ENCODE measurements at places on chromosomes 3 and 15. TPM values are rescaled to one million over a fixed set of nuclear protein-coding genes. Genes with fewer than 3 reads are reported as not detected.
A peak's percentile ranks its signal among the peaks of the same experiment; 100 is the strongest.

DNA sequence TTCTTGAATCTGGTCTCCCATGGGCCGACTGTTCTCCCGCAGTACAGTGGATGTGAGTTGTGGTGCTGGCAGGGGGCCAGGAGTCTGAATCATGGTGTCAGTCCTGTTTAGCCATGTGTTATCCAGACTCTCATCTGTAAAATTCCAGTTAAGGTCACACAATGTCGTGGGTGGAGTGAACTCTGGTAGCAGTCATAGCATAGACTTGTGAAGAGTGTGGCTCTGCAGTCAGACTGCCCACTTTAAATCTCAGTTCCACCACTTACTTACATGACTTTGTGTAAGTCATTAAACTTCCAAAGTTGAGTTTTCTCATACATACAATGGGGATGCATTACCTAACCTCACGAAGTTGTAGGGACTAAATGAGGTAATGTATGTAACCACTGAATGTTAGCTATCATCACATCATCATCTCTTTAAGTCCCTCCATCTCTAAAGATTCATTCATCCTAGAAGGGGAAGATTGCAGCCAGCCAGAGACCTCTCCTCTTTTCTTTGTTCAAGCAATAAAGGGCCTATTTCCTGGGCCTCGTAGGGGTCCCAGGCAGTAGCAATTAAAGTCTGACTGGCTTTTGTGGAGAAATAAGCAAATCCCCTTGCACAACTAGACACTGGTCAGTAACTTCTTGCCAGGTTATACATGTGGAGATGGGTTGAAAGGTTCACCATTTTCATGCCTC, 93.9 kb downstream of the PCCB start:
- DNase-seq: no peak

Gene PIGB
- 15.1 TPM for total RNA-seq

DNA sequence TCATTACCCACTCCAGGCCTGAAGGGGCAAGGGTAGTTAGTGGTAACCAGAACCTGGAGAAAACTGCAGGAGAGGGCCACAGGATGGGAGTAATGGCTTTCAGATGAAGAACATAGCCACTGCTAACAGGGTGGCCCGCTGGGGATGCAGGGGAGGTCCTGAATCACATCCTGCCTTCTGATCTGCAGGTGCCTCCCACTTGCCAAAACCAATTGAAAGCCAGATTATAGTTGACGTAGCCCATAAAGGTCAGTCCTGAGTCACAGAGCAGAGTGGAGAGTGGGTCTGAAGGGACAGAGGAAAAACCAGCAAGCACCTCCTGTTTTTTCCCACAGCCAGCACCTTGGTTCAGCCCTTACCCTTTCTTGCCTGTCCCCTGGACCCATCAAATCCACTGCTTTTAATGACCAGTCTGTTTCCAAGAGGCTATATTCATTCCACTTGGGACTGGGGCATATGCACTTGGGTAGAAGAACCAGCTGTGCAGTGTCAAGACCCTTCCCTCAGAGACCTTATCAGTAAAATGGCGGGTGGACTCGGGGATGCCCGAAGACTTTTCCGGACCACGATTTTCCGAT, 646 bp upstream of the SLC35G2 start:
- DNase-seq: peak; percentile 67

- DNase-seq: no peak
These were observed 228.8 kb upstream of the LYSMD4 start for GRCh38 chr15:99962006-99962561.

GRCh38 chr15:97215629-97216028, 744.9 kb upstream of the ARRDC4 start:
- DNase-seq: no peak

DNA sequence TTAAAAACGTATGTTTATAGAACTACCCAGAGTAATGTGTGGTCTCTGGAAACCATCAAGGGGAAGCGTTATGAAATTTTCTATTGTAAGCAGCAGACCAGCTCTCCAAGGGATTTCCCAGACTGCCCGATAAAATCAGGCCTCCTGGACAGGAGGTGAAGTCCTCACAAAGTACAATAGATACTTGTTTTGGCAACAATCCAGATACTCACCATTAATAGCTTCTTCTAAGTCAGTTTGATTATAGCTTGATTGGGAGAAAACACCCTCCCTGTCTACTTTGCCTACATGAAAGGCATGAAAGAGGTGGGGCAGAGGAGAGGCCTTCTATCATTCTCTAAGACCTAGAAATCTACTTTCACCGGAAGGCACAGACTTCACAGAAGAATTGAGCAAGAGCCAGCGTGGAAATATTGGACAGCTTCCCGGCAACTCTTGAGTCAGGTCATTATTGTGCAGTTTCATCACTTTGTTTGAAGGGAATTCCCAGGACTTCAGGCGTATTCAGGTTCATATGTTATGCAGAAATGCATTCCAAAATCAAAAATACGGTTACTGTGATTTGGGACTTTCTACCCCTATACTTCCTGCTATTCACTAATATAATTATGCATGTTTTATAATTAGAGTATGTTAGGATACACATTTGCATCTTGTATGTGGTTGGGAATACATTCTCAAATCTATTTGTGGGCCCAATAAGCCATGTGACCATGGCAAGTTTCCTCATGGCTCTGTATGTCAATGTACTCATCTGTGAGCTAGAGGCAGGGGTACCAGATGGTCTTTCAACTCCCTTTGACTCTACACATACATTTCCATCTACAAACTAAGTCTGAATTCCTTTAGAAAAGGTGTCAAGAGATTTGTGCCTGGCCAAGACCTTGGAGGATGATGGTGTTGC, 103.5 kb downstream of the CD47 start:
- peak; percentile 24 for DNase-seq

Gene PLIN1
- total RNA-seq: 0.32 TPM

Gene GOLGA8Q
- not detected for total RNA-seq

DNA sequence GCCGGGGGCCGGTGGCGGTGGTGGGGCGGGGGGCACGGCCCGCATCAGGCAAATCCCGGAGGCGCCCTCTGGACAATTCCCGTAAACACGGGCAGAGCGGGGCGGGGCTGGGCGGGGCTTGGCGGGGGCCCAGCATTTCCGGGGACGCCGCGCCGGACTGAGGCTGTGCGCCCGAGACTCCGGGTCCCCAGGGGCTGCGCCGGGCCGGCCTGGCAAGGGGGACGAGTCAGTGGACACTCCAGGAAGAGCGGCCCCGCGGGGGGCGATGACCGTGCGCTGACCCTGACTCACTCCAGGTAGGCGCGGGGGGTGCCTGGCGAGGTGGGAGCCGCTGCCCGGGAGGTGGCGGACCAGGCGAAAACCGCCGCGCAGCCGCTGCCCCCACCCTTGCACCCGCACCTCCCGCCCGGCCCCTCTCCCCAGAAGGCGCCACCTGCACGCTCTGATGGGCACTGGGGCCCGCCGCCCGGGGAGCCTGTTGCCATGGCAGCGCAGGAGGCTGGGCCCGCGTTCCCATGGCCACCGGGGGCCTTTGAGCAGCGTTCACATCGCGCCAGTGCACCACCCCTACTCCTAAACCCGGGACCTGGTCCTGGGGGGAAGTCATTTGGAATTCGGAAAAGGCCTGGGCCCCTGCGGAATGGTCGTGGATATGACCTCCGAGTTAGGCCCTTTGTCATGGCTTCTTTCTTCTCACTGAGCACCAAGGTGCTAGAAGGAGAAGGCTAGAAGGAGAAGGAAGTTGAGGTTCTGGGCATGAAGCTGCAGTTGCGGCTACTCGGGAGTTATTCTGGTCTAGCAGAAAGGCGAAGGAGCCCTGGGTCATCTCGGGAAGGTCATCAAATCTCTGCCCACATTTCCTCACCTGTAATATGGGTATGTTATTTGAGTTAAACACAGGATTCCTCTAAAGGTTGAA, 16.1 kb upstream of the SEMA4B start:
- DNase-seq: no peak

GRCh38 chr15:32716216-32716914, 1.4 kb upstream of the GREM1 start:
- DNase-seq: no peak

Gene SHC4
- total RNA-seq: 0.44 TPM
